ENCODE measurements at places on chromosomes 5 and 9.

- DNase-seq, result no peak
Observed at GRCh38 chr5:164998590-164998989, 1493.2 kb downstream of the MAT2B start.

- no peak for DNase-seq
Observed at GRCh38 chr5:146394486-146394885, 52.6 kb upstream of the TCERG1 start.

- DNase-seq, result no peak
Observed at GRCh38 chr9:87067426-87067825, 120.1 kb upstream of the GAS1 start.

- DNase-seq, result peak; percentile 43
Observed at GRCh38 chr5:110338341-110339083, 388.0 kb downstream of the TMEM232 start.

DNA sequence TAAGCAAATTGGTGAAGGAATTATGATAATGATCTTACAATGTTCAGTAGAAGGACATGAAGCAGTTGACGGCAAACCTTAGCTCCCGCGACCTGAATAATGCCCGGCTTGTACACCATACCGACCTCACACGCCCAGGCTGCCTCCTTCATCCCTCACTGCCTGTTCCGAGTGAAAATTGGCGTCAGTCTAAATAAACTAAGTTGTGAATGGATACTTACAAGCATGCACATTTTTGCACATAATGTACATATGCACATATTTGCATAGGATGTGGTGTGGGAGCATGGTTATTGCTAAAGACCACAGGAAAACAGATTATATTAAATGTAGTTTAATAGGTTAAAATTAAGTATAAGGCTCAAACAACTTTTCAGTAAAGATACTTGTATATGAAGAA, 14.9 kb downstream of the OR2Y1 start:
- no peak for DNase-seq

GRCh38 chr9:110546411-110546871, 33.1 kb downstream of the SVEP1 start:
- no peak for DNase-seq

GRCh38 chr5:59275170-59275509, 618.4 kb downstream of the PDE4D start:
- no peak for DNase-seq

DNA sequence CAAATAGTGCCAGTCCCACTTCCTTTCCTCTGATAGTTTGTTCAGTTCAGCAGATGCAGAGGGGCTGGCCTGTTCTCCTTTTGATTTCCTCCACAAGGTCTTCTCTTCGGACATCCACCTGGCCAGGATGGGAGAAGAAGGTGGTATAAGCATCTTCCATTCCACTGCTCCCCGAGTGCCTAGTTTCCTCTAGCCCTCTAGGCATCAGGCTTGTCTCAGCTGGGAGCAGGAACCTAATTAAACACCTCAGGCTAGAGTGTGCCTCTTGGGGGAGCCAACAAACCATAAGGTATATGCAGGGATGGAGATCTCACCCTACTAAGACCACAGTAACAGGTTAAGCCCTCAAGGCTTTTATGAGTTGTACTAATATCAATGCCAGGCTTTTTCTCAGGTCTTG, 835 bp upstream of the DND1 start:
- DNase-seq, result no peak

Data from fibroblast of skin of abdomen (primary cell).